AG08396 (cell line): ENCODE measurements at places on chromosomes 4 and X.
A peak's percentile ranks its signal among the peaks of the same experiment; 100 is the strongest.

DNA sequence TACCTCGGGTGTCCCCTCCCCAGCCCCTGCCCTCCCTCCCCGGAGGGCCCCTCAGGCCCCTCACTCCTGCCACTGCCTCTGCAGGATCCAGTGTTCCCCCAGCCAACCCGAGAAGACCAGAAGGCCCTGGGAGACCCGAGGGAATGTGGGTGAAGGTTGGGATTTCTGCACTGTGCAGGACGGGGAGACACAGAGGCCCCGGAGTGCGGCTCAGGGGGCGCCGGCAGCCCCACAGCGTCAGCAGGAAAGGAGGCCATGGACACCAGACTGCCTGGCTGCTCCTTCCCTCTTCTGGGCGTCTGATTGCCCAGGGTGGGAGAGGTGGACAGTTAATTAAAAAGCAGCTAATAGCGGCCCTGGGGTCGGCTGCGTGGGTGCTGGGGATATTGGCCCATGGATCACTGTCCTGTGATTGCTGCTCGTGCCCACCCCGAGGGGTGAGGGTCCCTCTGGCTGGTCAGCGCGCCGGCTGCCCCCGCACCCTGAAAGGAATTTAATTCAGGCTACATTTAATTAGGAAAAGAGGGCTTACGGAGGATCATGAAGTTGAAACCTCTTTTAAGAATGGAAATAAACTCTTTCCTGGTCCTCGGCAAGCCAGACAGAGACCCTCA lies 57.8 kb upstream of the NKX1-1 start:
- DNase-seq = no peak

DNA sequence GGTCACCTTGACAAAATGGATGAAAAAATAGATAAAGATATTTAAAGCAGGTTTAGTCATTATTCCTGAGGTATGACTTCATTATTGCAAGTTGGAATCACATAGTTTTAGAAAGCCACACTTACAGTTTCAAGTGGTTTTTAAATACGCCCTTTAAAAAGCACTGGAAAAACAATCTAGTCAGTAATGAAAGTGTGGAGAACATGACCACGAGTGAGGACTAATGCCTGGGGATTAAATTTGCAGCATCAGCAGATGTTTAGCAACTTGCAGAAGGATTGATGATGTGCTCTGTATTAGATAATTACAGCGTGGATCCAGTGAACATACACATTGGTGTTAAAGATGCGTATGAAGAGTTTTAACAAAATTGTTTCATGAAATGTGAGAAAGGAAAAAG lies 5.9 kb downstream of the SPARCL1 start:
- no peak for DNase-seq

DNA sequence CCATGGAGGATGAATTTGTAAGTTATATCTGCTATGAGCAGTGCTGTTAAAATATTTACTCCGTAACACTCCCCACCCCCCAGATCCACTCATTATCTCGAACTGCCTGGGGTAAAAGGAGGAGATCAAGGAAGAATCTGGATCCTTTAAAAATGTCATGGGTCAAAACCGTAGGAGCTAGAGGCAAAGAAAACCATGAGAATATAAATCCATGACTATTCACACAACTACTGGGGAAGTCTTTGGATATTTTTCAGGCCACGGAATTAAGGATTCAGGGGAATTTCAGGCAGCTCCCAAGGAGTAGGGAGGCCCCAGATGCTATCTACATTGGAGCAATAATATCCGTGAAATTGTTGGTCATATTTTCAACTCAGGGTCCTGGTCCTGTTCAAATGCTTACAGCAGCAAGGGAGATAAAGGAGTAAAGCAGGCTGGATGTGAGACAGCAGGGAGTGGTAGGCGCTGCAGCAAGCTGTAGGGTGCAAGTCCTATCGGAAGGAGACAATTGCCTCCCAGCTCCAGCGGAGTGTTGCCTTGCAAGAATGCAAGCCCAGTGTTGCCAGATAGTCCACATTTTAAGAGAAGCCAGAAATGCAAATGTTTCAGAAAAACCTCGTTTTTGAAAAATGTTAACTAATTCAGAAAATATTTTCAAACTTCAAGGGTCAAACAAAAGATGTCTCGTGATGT lies 116.2 kb upstream of the KIT start:
- DNase-seq = no peak

- DNase-seq = no peak
Observed at GRCh38 chr4:148540622-148541326, 98.6 kb upstream of the NR3C2 start.

GRCh38 chr4:107801766-107802211 lies 22.9 kb upstream of the SGMS2 start:
- DNase-seq = peak; percentile 26

- no peak for DNase-seq
Observed at GRCh38 chrX:129718676-129719075, 20.1 kb upstream of the XPNPEP2 start.

GRCh38 chr4:89615051-89615450 lies 221.9 kb downstream of the SNCA start:
- DNase-seq = no peak

DNA sequence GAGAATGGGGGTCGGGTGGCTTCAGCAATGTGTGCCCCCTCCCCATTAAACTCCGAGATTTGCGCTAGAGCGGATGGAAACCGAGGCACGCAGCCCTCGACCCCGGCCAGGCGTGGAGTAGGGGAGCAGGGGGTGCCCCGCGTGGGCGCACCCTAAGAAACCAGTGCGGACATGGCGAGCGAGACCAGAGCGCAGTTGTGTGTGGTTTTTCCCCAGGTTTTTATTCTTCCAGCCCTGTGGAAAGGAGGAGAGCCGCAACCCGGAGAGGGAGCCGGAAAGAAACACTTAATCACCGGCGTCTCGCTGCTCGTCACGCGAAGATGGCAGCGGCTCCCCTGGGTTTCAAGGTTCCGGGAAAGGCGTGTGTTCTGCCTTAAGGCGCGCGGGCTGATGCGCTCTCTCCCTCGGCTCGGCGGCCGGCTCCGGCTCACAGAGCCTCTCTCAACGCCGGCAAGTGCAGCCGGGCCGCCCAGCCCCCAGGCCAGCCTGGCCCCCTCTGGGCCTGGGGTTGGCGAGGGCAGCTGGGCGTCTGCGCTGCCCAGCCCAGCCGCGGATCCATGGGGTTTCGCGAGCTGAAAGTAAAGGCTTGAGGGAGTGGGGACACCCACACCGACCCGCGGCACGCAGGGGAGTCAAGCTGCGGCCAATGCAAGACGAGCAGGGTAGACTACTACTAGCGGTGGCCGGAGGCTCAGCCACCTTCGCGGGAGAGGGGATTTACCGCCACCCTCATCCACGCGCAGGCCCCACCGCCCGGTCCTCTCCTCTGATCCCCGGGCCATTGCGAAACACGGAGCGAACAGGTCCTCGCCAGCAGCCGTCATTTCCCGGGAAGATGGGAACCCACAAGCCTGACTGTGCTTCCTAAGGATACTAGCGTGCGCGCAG lies 74.0 kb upstream of the BCOR start:
- DNase-seq = peak; percentile 58

GRCh38 chr4:32601848-32602247 lies 1881.7 kb downstream of the PCDH7 start:
- no peak for DNase-seq

DNA sequence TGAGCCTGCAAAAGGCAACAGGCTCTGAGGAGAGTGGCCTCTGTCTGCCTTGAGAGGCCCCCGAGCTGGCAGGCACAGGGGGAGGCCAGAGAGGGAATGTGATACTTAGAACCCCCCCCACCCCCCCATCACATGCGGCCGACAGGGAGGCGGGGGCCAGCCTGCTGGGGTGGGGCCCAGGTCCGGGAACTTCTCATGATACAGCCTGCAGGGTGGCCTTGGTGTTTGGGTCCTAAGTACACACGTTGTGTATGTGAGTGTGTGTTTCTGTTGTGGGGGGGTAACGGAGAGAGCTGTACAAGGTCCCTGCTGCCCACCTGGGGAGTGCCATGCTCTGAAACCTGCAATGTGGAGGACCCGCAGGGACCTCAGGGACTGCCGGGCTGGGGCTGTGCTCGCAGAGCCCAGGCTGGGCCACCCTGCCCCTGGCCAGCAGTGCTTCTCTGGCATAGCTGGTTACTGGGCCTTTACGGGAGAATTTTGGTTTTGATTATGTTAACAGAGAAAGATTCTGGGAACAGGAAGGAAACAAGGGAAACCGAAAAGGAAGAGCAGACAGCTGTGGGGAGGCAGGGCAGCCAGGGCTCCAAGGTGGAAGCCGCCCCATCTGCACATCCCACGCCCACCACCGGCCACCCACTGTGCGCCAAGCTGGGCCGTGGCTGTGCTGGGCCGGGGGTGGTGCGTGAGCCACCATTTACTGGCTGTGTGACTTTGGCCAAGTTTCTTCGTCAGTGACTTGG lies 19.9 kb downstream of the SH3BP2 start:
- DNase-seq = no peak

DNA sequence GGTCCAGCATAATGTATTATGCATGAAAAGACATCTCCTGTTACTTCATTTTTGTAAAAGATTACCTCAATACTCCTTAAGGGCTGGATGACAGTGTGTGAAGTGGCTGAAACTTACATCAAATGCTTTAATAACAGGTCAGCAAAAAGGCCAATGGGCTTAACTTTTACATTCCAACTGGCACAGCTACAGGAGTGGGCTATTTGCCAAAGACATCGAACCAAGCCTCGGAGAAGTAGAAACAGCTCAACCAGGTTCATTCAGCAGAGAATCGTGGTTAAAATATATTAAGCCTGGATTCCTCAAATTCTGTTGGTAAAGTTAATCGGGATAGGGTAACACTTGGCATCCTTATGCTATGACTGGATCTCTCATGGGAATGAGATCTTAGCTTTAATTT lies 639.7 kb downstream of the TRIML1 start:
- no peak for DNase-seq

GRCh38 chr4:107379054-107379869 lies 340.8 kb downstream of the PAPSS1 start:
- no peak for DNase-seq

DNA sequence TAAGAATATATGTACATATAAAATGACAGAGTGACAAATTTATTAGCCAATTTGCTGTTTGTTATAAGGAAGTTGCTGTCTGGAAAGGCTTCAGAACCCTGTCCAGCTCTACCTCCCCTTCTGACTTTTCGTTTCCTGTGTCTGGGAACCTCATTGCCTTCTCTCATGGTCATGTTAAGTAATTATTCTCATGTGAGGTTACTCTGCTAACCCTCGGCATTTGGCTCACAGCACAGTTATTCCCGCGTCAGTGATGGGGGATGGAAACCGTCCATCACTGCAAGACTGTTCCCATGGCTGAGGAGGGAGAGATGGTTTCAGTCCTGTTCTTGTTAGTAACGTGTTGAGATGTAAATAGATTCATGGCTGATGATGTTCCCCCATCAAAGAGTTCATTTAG lies 11.9 kb downstream of the EDNRA start:
- peak; percentile 23 for DNase-seq

DNA sequence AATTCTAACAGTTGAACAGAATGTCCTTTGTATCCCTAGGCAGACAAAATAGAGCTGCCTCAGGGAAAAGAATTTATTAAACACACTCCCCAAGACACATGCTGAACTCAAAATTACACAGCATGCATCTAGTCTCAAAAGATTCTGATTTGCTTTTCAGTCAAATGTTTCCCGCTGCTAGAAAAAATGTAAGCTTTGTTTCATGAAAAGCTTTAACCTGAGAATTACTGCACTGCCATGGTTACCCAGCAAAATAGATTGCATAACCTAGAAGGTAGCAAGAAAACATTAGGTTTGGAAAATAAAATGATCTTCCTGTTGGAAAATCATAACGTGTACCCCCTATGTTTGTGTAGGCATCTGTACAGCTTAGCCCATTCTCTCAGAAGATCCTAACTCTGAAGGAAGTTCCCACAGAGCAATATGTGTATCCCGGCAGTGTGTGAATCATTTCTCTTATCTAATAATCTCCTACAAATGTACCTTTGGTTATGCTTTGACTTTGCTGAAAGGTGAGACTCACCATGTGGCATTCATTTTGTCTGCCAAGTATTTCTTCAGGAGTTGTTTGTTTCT lies 646.9 kb downstream of the STPG2 start:
- DNase-seq = no peak

GRCh38 chrX:120840827-120841226 lies 34.8 kb downstream of the CT47B1 start:
- peak; percentile 12 for DNase-seq

DNA sequence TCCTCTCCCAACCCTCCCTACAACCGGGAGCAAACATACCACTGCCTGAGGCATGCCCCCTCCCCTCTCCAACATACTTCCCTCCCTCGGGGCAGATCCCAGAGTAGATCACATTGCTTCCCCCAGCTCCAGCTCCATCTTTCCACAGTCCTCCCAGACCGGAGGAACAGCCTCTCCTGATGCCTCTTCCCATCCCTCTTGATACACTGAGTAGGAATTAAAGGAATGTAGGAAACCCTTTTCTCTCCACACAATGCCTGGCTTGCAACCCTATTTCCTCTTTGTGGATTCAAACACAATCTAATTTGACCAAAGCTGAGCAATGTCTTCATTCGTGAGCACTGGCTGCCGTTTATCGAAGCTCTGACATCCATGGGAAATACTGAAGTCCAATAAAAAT lies 339.8 kb downstream of the BCOR start:
- no peak for DNase-seq

GRCh38 chrX:151983186-151983585 lies 8.7 kb upstream of the GABRE start:
- no peak for DNase-seq

- DNase-seq = no peak
Observed at GRCh38 chrX:2693113-2694002, 2.3 kb downstream of the CD99 start.

GRCh38 chrX:84909151-84909550 lies 94.5 kb upstream of the APOOL start:
- DNase-seq = no peak

DNA sequence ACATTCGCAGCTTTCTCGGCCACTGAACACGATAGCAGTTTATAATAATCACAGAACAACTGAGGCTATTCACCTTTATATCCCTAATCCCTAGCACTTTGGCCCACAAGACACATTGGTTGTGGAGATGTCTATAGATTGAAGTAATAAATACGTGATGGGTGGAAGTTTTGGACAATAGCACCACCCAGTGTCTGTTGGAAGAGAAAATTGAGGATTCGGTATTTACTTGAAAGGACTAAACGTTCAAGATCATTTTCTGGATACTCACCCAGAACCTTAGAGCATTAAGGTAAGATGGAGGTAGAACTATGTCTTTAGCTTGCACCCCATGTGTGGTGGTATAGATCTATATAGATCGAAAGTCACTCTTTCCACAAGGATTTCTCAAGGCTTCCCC lies 787 bp upstream of the TMSB15A start:
- no peak for DNase-seq
